Inflammatory macrophage (primary cell): ENCODE measurements at places on chromosomes 5 and 9.

DNA sequence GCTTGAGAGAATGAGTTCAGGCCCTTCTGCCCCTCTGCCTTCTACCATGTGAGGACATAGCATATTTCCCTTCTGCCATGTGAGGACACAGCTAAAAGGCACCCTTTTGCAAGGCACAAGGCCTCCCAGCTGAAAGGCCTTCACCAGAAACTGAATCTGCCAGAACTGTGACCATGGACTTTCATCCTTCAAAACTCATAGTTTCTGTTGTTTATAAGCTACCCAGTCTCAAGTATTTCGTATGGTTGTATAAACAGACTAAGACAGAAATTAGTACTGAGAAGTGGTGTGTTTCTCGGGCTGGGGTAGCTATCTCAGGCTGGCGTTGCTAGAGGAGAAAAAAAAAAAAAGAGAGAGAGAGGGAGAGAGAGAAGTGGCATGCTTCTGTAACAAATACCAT lies 368.6 kb downstream of the DMRTA1 start:
- DNase-seq: no peak

GRCh38 chr9:93905473-93906133 lies 49.6 kb downstream of the BARX1 start:
- DNase-seq: no peak

- DNase-seq: no peak
Observed at GRCh38 chr5:157177953-157178352, 2.7 kb upstream of the ITK start.

DNA sequence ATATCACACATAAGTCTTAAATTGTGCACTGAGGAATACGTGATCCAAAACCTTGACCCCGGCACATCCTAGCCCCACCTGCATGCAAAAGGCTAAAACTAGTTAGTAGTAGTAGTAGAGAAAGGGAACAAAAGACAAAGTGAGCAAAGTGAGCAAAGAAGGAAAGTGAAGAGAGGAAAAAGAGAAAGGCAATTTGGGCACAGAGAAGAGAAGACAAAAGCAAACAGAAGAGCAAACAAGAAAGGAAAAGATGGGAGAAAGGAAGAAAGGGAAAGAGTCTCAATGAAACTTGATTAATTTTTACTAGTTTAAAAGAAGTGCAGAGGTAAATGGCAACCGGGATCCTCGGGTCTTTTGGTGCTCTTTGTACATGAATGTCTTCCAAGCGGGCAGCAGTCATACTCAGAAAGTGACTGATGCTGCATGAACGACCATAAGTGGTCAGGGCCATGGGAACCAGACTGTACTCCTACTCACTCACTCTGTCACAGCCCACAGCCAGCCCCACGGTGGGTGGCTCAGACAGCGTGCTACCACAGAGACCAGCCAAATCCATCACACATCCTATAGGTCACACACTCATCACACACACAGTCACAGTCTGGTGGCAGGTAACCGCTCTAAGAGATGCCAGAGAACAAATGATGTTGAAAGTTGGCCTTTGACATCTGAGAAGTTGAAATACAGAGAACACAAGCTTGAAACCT lies 203.9 kb downstream of the FBN2 start:
- no peak for DNase-seq

- DNase-seq: no peak
Observed at GRCh38 chr5:113338628-113339027, 96.2 kb downstream of the TSSK1B start.

DNA sequence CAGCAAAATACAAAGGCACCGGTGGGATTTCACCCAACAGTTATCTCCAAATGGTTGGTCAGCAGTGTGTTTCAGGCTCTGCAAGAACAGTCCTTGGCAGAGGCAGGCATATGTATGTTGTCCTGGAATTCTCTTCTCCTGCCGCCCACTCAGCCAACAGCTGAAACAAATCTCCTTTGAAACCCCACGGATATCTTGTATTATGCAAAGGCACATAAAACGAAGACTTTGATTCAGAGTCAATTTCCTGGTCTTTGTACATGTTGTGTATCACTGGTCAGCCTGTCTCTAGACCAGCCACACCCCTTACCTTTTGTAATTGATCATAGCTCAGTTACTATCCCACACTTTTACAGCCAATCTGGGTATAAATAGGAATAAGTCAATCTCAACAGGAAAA lies 29.2 kb downstream of the FREM1 start:
- no peak for DNase-seq

DNA sequence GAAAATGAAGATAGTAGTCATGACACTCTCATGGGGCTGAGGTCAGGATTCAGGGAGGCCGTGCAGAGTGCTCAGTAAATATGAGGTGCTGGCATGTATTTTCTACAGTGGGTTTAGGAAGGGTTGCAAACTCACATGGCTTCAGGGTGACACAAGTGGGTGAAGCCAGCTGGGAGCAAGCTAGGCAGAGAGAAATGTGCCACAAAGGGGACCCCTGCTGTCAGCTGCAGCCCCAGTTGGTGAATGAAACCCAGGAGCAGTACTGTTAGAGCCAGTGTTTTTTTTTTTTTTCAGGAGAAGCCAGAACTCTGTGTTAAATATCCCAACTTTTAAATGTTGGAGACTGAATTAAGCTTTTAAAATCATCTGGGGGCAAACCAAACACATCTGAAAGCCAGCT lies 75.3 kb downstream of the INSYN2B start:
- no peak for DNase-seq

GRCh38 chr5:73796164-73797131 lies 170.5 kb downstream of the ARHGEF28 start:
- DNase-seq: peak; percentile 78

- no peak for DNase-seq
Observed at GRCh38 chr5:158754018-158754514, 345.6 kb downstream of the EBF1 start.

DNA sequence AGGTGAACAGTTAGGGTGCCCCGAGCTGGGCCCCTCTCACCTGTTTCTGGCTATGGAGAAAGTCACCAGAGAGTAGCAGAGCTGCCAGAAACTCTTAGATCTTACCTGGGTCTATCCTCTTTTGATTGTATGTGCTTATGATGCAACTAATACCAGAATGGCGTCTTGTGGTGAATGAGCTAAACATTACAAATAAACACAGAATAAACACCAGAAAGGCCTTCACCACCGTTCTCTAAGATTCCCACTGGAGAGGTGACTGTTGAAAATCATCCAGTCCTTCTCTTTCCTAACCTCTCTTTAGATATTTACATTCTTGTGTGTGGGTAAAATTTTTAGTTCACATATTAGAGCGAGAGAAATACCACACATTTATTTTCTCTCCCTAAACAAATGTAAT lies 241.7 kb upstream of the GAS1 start:
- DNase-seq: no peak

DNA sequence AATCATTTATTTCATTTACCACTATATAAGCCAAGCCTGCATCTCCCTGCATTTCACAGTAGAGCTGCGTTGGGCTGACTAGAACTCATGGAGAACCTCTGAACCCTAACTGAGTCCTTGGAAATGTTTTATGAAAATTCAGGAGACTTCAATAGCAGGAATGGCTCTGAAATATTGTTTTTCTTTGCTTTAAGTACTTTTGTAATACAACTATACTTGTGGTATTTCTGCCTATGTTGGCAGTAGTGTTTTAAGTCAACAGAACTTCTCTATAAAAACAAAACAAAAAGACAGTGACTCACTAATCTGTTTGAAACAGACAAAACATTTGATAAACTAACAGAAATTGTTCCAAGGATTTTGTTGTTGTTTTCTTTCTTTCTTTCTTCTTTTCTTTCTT lies 489.2 kb upstream of the MEF2C start:
- DNase-seq: no peak

GRCh38 chr5:156695774-156696173 lies 154.3 kb upstream of the PPP1R2B start:
- DNase-seq: no peak

DNA sequence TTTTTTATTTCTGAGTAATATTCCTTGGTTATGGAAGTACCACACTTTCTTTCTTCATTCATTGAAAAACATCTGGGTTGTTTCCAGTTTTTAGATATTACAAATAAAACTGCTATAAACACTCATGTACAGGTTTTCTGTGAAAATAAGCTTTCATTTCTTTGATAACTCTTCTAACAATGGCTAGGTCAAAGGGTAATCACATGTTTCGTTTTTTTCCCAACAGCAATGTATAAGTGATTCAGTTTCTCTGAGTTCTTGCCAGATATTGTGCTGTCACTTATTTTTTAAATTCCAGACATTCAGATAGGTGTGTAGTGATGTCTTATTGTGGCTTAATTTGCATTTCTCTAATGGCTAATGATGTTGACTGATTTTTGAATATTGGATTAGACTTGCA lies 16.7 kb upstream of the TNPO1 start:
- DNase-seq: no peak

GRCh38 chr9:128118971-128119665 lies 8.4 kb downstream of the PTGES2 start:
- DNase-seq: no peak

DNA sequence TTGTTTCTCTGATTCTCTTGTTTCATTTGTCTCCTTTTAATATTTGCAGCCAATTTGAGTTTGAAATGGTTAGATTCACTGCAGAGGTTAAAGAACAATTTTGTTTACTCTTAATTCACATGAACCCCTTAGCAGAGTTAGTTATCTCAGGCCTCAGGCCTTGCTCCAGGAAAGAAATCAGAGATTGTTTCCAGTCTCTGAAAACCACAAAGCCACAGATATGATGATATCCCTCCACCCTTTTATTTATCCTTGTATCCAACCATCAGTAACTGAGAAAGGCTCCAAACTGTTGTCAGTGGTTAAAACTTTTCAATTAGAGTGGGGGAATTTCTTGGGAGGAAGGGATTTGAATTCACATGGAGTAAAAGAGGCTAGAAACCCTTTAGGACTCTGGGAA lies 406.0 kb upstream of the DMAC1 start:
- no peak for DNase-seq

- no peak for DNase-seq
Observed at GRCh38 chr9:98064623-98065392, 8.3 kb downstream of the NANS start.

- no peak for DNase-seq
Observed at GRCh38 chr5:38677636-38678035, 121.2 kb upstream of the LIFR start.

GRCh38 chr9:37919246-37919955 lies 15.5 kb upstream of the SLC25A51 start:
- no peak for DNase-seq

GRCh38 chr5:102262688-102263087 lies 33.4 kb downstream of the SLCO4C1 start:
- DNase-seq: no peak

- DNase-seq: peak; percentile 92
Observed at GRCh38 chr5:144187699-144188294, 17.1 kb downstream of the KCTD16 start.

DNA sequence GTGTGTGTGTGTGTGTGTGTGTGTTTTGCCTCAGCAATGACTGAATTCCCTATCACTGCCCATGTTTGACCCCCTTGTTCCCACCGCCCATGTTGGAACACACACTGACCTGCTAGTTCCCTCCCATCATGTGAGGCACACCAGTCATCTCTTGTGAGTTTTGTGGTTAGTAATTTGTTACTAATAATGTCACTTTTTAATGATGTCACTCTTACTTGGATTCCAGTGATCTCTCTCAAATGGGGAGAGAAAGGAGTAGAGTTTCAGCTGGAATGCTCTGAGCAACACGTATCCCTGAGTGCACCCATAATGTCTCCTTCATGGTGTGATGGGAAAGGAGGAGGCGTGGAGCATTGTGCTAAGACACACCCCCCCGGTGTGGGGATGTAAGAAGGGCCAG lies 172.6 kb downstream of the SH3GL2 start:
- no peak for DNase-seq

DNA sequence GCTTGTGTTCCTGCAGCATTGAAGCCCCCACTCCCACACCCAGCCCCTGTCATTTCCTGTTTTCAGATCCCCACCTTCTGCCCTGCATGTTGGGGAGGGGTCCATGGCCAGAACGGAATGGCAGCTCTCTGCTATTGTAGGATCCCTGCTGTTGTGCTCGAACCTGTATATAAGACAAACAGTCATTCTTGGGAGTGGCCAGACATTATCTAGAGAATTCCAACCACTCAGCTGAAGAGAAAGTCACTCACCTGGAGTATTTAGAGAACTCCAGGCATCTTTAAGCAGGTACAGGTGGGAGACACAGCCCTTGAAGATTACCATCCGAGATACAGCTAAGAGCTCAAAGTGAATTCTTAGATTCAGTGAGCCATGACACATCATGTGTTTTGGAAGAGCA lies 96.1 kb downstream of the C9orf152 start:
- no peak for DNase-seq

DNA sequence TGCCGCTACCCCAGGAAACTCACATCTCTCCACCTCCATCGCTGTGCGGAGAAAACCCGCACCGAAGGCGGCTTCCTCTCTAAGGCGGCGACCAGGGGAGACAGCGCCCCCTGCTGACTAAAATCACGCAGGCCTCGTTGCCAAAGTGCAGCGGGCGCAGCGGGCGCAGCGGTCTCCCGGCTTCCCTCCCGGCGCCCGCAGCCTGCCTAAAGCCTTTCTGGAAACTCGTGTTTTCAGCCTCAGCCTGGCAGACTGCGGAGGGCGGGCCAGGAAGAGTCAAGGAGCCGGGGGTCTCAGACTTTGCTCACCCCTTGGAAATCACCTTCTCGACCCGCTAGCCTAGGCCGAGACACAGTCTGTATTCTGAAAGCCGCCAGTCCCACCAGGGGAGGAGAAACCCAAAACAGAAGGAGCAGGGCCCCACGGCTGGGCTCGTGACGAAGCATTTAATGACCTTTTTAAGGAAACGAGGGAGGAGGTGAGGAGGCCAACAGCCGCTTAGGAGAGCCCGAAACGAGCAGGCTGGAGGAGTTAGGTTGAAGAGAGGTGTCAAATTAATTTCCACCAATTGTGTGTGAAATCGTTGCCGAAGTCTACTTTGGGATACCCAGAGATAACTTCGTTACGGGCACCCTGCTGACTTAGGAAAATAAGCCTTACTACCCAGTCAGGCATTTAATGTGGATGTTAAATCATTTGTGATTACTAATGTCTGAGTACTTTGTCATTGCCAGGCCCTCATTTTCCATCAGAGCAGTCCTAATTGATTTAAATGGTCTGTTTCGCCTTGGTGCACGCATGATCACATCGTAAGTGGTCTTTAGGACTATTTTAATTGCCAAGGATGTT lies 7.3 kb upstream of the FOXB2 start:
- DNase-seq: peak; percentile 54

DNA sequence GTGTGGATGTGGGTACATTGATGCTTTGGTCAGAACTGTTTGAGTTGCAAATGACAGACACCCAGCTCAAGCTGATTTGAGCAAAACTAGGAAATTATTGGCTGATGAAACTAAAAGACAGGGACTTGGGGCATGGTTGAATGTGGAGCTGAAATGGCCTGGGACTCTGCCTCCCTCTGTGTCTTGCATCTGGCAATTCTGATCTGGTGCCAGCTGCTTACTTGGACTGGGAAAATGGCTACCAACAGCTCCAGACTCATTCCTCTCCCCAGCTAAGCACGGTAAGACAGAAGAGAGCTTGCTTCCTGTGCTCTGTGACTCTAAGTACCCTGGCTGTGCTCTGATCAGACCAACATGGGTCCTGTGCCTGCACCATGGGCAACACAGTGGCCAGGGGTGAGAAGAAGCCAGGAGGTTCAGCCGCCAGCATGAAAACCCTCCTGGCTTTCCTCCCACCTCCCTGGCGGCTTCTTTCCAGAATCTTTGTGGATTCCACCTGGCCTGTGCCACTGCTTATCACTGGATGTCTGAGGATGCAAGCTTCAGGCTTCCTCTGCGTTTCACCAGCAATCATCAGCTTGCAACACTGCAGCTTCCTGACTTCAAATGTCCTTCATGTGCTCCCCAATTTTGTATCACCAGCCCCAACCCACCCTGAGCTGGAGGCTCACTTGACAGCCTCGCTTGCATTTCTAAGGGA lies 44.1 kb downstream of the C5orf15 start:
- DNase-seq: no peak

- DNase-seq: peak; percentile 82
Observed at GRCh38 chr5:1480217-1480616, 35.0 kb upstream of the SLC6A3 start.
